ENCODE measurements at places on chromosomes 2 and 18.
A peak's percentile ranks its signal among the peaks of the same experiment; 100 is the strongest.

GRCh38 chr2:14303366-14304115 is 329.0 kb upstream of the LRATD1 start:
- no peak for DNase-seq

- DNase-seq = peak; percentile 73
These were observed 96.3 kb downstream of the FAM210A start for GRCh38 chr18:13629841-13630715.

- no peak for DNase-seq
These were observed 146.5 kb downstream of the MAIP1 start for GRCh38 chr2:200101922-200102321.

- no peak for DNase-seq
These were observed 282.9 kb upstream of the SLC8A1 start for GRCh38 chr2:40734797-40735196.

GRCh38 chr18:63286926-63287325 is 32.6 kb downstream of the BCL2 start:
- no peak for DNase-seq

GRCh38 chr18:10928772-10929373 is 220.5 kb downstream of the PIEZO2 start:
- peak; percentile 6 for DNase-seq

- no peak for DNase-seq
These were observed at the start of gene QPCT for GRCh38 chr2:37344453-37345361. QPCT (plus strand) TSS chr2:37344630; CDS start chr2:37344732, 102 bp downstream.

DNA sequence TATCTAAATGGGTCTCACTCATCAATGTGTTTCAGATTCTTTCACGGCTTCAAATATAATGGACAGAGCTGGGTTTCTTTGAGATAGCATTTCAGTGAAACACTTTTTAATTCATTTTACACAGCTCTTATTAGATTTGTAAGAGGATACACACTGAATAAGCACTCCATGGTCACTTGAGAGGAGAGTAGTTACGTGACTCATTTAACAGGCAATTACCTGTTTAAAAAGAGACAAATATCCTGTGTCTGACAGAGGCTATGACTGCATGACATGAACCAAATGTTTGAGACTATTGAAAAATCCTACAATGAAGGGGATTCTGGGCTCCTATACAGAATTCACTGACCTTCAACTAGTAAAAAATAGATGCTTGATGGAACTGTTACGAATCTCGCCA is 786.9 kb downstream of the EPHA4 start:
- DNase-seq = no peak

GRCh38 chr2:76283350-76283749 is 572.6 kb upstream of the GCFC2 start:
- DNase-seq = no peak

DNA sequence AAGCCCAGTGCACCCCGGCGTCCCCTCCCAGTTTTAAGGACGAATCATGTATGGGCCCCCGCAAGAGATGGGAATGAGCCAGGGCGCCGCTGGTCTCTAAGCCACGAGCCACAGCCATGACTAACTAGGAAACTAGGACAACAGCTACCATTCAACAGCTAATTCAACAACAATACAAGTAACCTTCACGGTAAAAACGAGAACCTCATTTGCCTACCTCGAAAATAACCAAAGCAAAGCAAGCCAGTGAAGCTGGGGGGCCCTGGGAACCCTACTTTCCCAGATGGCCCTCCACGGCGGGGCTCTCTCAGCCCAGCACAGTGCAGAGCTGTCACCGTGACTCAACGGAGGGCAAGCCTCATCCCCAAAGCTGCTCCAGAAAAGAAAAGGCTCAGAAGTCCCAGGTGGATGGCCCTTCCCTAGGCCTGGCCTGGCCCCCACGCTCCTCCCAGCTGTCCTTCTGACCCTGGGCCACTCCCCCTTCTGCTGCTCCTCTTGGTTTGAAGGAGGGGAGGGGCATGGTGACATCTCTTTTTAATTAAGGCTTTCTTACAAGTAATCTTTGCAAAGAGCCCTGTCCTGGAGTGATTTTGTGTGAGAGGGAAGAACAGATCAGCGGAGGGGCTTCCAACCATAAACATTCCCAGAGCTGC is 126.3 kb downstream of the HDAC4 start:
- no peak for DNase-seq

DNA sequence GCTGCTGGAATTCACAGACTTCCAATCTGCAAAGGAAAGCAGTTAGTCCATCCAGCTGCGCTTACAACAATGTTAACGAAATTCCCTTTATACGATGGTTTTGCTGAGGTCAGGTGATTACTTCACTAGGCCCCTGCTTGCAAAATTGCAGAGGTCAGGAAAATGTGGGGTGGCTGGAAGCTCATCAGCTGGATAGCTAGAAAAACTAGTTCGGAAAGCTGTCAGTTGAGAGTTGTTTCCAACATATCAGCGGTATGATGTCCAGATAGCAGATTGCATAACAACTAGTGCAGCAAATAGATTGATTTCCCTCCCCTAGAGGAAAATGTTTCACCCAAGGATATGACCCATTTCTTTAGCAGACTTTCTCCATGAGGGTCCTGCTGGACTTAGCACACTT is 2021.1 kb upstream of the CELF4 start:
- no peak for DNase-seq

DNA sequence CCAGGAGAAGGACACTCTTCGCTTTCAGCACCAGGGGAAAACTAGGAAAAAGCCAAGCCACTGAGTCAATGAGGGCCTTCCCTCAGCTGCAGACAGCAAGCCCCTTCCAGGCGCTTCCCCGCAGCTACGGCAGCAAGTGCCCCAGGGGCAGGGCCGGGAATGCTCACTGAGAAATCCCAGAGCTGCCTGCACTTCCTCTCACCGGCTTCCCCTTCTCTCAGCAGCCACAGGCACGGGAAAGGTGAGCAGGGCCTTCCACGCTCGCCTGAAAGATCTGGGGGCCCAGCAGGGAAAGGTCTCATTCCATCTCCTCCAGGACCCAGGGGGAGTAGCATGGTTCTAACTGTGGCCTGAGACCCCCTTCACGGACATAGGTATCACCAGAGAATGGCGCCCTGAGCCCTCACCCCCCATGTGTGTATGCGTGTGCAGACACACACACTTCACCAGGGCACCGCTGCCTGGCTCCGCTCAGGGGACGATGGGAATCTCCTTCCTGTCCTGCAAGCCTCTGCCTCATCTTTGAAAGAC is 29.6 kb upstream of the FOSL2 start:
- DNase-seq = no peak

- no peak for DNase-seq
These were observed 1324.1 kb upstream of the SLC39A10 start for GRCh38 chr2:194332799-194333490.

DNA sequence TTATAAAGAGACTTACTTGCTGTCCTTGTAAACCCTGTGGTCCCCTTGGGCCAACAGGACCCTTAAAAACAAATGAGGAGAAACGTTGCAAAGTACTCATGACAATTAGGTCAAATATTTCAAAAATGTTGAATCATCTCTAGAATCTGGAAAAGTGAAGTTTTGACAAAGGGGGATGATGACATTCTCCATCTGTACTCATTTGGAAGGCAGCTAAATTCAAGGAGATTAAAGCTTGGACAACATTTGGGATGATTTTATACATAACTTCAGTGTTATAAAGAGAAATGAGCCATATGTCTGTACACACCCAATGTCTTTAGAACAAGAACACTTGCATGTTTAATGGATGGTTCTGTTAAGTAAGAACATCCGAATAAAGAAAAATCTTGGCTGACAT is 92.9 kb downstream of the COL5A2 start:
- no peak for DNase-seq

GRCh38 chr2:141508086-141508752 is 622.6 kb downstream of the LRP1B start:
- DNase-seq = no peak

- DNase-seq = no peak
These were observed 16.0 kb upstream of the PROM2 start for GRCh38 chr2:95258271-95258670.

DNA sequence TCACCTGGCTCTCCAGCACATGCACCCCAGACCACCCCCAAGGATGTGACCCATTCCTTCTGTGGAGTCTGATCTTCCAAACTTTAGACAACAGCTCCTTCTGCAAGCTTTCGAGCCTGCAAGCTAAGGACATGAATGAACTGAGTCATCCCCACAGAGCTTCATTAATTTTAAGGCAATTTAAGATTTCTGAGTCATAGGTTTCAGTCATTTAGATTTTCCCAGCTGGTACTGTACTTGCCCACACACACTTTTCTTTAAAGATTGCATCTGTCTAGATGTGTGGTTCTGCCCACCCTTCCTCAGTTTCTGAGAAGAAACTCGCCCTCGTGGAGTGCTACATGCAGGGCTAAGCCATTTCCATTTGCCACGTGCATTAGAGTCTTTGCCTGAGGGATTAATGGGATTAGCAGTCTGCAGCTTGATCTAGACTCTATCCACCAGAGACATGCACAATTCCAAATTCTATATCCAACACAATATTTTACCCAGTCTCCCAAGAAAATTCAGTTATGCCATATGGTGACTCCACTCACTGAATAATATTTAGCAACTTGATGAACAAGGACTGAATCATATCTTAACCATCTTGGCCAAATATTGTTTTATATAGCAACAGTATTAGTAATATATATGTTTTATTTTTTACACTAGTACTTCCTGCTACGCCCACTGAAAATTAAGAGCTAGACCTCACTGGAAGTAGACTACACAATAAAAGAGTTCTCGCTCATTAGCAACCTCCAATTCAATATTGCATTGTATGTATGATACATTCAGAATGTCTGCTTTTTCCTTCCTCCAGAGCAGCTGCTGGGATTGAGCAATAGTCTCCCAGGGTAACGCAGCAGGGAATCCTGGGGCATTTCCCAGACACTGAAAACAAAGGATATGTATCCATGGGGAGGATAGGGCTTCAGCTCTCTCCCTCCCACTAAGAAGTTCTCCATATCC is 14.3 kb upstream of the TRIB2 start:
- DNase-seq = no peak

GRCh38 chr2:176239031-176239430 is 30.2 kb upstream of the MTX2 start:
- DNase-seq = no peak

DNA sequence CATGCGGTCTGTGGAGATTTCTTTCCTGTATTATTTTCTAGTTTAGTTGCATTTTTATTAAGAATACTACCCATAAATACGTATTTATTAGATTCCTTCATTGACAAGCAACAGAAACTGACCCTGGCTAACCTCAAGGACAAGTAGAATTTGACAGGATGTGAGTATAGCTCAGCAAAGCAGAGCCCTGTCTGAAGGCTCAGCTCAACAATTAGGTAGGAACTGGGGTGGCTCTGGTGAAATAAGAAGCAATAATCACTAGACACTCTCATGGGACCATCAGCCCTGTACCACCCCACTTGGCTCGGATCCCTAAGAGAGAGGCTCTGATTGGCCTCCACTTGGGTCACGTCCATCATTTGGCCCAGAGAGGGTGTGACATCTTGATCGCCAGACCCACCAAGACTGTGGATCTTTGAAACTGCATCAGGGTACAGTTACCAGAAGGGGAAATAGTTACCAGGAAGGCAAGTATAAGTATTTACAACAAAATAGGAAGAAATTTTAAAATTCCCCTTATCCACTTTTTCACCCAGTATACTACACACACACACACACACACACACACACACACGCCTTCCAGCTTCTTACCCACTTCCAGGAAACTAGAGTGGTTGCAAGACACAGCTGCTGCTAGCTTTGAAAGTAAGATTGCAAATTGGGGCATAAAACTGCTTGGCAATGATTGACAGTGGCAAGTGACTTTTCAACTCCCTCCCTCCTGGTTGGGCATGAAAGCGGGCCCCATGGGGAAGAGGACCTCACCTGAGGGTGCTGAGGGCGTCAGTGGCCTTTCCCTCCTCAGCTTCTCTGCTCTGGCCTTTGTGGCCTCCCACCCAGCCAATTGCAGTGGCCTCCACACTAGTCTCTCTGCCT is 41.8 kb downstream of the KCTD18 start:
- DNase-seq = peak; percentile 50

GRCh38 chr18:27894746-27895145 is 282.2 kb downstream of the CDH2 start:
- DNase-seq = no peak

DNA sequence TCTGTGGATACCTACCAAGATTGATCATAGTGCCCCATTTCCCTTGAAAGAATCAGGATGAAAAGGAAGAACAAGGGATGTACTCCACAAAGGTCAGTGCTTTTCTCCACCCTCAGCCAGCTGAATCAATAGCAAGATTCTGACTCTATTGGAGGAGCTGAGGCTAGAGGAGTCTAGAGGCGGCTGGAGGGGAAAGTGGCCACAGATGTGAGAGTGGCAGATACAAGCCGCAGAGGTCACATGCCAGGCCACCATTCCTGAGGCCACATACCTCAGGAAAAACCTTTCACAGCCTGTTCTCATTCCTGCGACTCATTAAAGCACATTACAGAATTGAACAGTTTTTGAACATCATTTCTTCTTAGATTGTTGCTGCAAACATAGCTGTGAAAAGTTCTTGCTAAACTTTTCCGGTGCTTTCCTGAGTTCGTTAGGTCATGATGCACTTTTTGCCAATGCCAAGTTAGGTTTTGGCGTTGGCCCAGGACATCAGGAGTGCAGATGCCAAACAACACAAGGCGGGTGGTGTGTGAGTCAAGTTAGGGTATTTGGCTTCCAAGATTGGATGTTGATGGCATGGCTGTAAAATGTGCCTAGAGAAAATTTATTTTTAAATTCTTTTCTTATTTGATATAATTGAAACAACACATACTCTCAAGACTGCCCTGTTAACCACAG is 160.7 kb upstream of the SP5 start:
- no peak for DNase-seq

DNA sequence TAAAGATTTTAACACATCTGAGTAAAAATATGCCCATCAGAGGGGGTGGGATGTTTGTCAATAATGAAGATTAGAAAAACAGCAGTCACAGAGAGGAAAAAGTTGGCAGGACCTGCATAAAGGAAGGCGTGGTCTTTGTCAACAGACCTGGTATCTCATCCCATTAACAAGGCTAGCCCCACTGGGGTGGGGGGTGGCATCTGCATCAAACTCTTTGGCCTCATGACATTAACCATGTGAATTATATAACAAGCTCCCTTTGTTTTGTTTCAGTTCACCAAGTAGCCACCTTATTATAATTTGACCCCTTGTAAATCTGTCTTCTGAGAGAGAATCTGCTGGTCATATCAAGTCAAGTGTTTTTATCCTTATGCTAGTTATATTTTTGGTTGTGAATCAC is 28.8 kb downstream of the NEMP2 start:
- DNase-seq = no peak

GRCh38 chr18:45938488-45938935 is 28.6 kb downstream of the EPG5 start:
- peak; percentile 38 for DNase-seq

- DNase-seq = no peak
These were observed 28.8 kb downstream of the SP100 start for GRCh38 chr2:230444832-230445231.

- no peak for DNase-seq
These were observed 92.7 kb downstream of the WDSUB1 start for GRCh38 chr2:159193791-159194190.

GRCh38 chr18:79640064-79640672 is 39.4 kb upstream of the CTDP1 start:
- DNase-seq = no peak
